ENCODE measurements at places on chromosomes 1 and 21.

DNA sequence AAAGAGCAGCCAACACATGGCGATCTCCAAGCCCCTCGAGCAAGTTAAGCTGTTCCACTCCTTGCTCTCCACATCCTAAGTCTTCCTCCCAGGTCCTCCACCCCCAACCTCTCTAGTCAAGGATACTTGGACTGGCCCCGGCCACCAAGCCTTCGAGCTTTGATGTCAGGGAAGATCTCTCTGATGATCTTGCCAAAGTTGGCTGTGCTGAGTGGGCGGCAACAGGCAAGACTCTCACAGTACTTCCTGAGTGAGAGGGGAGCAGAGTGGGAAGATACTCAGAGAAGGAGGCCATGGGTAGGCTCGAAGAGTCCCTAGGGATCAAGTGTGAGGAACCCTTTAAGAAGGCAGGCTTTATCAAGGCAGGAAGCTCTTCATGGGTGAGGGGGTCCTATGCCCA is 2.8 kb downstream of the RFX5 start:
- DNase-seq = no peak

GRCh38 chr1:85677656-85678055 is 30.6 kb downstream of the ZNHIT6 start:
- DNase-seq = no peak

DNA sequence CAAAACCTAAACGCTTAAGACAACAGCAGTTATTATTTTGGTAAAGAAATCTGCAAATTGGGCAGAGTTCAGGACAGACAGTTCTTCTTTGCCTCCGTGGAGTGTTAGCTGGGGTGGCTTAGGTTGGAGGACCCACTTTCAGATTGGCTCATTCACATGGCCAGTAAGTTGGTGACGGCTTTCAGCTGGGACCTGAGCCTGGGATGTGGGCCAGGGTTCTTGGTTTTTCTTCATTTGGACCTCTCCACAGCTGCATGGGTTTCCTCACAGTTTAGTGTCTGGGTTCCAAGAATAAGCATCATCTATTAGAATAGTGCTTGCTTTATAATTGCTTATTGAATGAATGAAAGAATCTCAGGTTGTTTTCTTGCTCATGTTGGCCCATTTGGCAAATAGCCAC is 72.2 kb downstream of the ATF6 start:
- DNase-seq = no peak

DNA sequence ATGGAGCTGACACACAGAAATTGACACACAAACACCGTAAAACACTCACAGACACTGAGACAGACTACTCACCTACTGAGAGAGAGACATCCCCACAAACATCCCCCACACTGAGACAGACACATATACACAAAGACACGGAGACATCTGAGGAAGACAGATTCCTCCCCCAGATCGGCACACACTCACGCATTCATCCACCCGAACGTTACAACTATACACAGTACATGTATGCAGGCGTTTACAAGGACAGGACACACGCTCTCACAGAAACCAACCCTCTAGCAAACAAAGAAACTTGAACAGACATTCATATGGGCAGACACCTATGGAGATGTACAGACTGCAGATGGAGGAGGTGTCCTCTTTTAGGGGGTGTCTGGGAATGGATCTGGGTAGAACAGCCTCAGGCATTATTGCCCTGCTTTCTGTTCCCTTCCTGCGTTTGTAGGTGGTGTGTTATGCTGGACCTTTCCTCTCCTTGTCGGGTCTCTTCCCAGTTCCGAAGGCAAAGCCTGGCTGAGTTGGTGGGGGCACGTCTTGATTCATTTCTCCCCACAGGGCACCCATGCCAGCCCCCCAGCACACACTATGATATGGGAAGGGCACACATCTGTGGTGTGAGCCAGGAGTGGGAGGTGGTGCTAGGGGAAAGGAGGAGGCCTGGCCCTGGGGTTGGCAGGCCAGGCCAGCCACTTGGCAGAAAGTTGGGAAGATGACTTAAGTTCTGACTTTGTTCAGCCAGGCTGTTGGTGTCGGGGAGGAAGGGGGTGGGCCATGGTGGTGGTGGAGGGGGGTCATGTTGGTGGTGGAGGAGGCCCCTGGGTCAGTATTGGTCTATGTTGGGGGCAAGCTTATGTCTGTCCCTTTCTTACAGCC is 1.5 kb downstream of the KIRREL1 start:
- no peak for DNase-seq

GRCh38 chr1:39294531-39294930 is 90.0 kb downstream of the MACF1 start:
- DNase-seq = no peak

- no peak for DNase-seq
Observed at GRCh38 chr1:18536915-18537314, 56.2 kb downstream of the KLHDC7A start.

GRCh38 chr1:40722622-40723021 is 31.1 kb downstream of the NFYC start:
- DNase-seq = no peak

DNA sequence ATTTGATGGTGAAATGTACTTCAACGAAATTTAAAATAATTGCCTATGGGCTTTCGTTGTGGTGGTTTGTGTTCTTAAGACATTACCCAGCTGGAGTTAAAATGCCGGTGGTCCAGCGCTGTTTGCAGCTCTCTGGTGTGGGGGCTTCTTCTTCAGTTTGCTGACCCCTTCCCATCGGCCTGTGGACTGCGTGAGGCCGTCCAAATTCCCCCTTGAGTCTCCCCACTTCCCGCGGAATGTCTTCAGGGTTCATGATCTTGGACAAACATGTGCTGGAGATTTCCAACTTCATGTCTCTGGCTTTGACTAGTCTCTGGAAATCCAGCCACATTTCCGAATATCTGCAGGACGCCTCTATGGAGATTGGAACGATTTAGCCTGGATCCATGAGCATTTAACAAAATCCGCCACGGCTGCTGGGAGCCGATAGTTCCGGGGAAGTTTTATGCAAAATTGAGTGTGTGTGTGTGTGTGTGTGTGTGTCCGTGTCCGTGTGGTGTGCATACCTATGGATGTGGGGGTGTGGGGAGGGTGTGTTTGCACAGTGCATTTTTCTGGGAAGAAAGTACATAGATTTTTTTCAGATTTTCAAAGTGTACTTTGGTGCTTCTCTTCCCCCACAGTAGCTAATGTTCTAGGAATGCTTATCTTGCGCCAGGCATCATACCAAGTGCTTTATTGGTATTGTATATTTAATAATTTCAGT is 117.2 kb downstream of the PCP4 start:
- no peak for DNase-seq

- DNase-seq = no peak
Observed at GRCh38 chr1:158793604-158794003, 12.6 kb upstream of the OR6N2 start.

- DNase-seq = no peak
Observed at GRCh38 chr1:85815906-85816305, 107.7 kb upstream of the ZNHIT6 start.

DNA sequence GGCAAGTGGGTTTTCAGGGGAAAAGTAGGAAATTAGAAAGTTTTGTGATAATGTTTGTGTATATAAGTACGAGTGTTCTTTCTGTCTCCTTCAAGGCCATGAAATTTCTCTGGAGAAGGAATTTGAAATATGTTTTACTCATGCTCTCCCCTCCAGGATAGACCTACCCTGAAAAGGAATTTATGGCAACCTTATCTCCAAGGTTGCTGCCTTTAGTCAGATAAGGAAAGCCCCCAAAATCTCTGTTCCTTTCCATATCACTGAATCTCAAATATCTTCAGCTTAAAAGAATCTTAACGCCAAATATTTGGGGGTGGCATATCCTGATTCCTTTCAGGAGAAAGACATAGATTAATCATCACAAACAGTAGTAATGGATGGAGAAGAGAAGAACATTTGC is 499 bp upstream of the C4BPB start:
- no peak for DNase-seq
